ENCODE measurements at places on chromosomes 4 and X.
A peak's percentile ranks its signal among the peaks of the same experiment; 100 is the strongest.

- DNase-seq, result no peak
Observed at GRCh38 chr4:4875147-4875546, 15.7 kb downstream of the MSX1 start.

- no peak for DNase-seq
Observed at GRCh38 chrX:7294483-7294882, 146.5 kb upstream of the PUDP start.

- no peak for DNase-seq
Observed at GRCh38 chrX:11180571-11180970, 69.4 kb downstream of the HCCS start.

- peak; percentile 11 for DNase-seq
Observed at GRCh38 chr4:85747882-85748491, 273.0 kb downstream of the ARHGAP24 start.

DNA sequence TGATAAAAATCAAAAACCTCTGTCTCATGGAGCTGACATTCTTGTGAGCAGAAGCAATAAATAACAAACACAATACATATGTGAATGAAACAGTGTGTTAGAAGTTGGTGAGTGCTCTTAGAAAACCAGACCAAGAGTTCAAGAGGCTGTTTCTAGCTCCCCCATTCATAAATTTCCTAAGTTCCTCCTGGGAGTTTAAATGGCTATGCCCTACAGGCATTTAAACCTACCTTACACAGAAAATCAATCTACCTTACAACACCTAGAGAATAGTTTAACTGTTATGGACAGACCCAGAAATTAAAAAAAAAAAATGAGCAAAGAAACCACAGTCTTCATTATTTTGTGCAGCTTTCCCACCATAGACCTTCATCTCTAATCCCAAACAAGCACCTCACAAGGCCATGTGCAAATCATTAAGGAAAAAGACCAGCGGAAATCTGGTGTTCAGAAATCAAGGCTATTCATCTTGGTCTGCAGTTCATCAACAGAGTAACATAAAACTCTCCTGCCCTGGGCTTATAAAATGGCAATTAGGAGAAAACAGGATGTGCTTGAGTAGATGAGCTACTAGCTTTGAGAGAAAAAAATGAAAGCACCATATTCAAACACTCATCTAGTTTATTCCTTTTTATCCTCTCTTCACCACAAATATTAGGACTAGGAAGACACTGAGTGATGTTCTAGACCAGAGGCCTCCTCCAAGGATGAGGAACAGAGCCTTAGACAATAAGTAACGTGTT, 147.2 kb downstream of the SHROOM3 start:
- no peak for DNase-seq

DNA sequence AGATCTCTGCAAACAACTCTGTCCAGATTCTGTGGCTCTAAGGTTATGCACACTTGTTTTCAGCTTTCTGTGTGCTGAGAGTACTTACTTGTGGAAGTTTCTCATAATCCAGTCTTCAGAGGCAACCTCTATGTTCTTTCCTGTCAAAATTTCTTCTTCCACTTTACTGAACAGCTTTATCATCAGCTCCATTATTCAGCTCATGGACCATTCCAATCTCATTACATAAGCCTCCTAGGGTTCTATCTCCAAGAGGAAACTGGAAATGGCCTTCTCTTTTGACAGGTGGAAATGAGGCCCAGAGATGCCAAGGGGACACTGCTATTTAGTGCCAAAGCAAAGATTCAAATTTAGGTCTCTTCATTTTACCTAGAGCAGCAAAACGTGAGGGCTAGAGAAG, 61.3 kb downstream of the CHRDL1 start:
- DNase-seq, result no peak

- DNase-seq, result no peak
Observed at GRCh38 chrX:41711021-41711667, 12.8 kb upstream of the GPR82 start.

- no peak for DNase-seq
Observed at GRCh38 chr4:5383191-5383980, 325.0 kb downstream of the EVC2 start.
